ENCODE measurements at places on chromosomes 2 and 18. TPM values are rescaled to one million over a fixed set of nuclear protein-coding genes. Genes with fewer than 3 reads are reported as not detected.

The KCNE4 gene
- total RNA-seq = 43.9 TPM

The TUBB8B gene
- total RNA-seq = not detected

The GKN2 gene
- total RNA-seq = not detected

The ERICH2 gene
- 1.2 TPM for total RNA-seq

The CABYR gene
- 3.6 TPM for total RNA-seq

All from smooth muscle cell of bladder (primary cell).